ENCODE measurements at places on chromosomes 1 and 21.

DNA sequence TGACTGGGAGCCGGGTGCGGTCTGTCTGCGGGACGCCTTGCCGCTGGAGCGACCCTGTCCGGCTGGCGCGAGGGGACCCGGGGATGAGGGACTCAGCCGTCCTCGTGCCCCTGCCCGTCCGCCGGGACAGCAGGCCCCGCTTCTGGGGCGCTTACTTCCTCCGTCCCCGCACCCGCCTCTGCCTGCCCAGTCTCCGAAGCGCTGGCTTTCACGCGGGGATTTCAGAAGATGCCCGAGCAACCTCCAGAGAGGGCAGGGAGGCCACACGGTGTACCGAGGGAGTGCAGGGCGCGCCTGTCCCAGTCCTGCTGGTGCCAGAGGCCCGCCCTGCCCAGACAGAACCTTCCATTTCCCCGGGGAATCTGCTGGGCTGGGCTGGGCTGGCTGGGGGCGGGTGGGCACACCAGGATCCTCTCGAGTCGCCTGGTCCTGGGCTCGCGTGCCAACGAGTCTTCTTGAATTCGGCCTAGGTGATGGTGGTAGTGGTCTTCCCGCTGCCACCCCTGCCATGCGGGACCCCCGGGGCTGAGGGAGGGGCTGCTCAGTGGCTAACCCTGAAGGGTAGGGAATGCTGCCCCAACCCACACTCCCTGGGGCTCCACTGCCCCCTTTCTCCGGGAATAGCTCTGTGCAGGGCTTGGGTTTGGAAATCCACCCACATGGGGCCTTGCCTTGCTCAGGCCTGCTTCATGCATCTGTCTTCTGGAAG is 2.5 kb upstream of the TRPM2 start:
- DNase-seq, result no peak

DNA sequence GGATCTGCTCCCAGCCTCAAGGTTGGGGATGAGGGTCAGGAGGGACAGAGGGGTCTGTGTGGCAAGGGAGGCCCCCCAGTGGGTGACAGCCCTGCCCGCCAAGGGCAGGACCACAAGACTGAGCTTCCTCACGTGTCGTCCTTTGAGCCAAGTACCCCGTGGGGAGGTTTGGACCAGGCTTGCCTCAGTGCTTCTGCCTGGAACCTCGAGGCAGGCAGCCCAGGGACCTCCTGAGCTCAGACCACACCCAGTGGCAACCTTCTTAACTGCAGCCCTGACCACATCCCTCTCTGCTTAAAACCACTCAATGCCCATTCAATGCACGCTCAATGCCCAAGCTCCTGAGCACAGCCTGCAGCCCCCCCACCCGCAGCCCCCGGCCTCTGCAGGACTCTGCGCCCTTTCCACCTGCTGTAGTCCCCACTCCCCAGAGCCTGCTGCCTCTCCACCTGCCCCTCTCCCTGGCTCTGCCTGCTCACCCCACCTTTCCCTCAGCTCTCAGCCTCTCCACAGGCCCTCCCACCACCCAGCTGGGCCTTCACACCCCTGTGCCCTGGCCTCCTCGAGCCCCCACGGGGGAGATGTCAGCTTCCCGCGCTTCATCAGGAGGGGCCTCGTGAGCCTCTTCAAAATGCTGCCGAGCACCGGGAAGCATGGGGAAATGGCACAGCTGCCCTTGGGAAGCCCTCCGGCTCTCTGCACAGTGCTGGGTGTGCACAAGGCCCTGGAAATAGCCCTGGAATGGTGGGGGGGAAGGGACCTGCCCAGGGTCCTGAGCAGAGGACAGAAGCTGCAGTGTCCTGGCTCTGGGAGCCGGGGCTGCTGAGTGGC is 129.3 kb upstream of the VAMP3 start:
- DNase-seq, result no peak

- no peak for DNase-seq
Measured at GRCh38 chr1:17591814-17592430, 52.4 kb downstream of the ARHGEF10L start.

DNA sequence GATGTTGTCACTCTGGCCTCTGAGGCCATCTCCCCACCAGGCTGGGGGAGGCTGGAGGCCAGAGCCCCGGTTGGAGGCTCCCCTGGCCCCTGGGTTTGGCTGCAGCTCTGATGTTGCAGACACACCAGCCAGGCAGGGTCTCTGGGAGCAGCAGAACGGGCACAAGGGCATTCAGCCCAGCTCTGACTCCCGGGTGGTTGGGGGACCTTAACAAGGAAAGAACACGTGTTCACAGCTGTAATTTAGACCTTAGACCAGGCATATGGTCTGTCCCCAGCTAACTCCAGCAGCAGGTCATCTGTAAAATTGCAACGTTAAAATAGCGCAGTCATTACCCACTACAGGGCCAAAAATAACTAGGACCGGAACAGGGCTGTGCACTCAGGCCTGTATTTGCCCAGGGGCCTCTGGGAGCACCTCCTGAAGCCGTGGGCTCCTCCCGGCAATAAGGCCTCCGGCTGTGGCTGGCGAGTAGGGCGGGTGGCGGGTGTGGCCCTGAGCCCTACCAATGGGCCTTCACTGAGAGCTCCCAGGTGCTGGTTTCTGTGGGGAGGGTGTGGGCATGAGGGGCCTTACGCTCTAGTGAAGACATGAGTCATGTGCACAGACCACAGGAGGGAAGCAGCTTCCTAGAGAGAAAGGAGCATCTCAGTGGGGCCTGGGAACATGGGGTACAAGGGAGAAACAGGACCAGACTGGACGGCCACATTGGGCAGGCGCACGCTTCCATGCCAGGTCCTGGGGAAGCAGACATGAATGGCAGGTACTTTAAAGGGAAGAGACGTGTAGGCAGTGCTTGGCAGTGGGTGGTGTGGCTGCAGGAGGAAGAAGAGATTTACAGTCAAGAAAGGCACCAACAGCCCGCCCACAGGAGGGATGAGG is 6.1 kb downstream of the LDLRAP1 start:
- peak; percentile 52 for DNase-seq

DNA sequence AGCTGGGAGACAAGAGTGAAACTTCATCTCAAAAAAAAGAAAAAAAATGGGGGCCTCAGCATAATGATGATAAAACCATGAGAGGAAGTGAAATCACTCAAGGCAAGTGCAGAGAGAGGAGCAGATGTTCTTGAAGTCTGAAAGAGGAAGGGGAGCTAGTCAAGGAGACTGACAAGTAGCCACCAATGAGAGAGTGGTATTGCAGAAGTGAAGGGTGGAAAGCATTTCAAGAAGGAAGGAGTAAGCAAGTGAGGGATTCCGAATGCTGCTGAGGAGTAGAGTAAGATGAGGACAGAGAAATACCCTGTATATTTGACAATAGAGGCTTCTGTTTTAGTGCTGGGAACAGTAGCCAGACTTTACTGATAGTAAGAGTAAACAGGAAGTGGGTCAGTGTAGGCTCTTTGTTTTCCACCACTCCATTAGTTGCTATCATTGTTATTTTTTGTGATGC is 2.9 kb downstream of the TATDN3 start:
- DNase-seq, result no peak

- DNase-seq, result no peak
Measured at GRCh38 chr1:161351482-161351881, 16.2 kb downstream of the CFAP126 start.

DNA sequence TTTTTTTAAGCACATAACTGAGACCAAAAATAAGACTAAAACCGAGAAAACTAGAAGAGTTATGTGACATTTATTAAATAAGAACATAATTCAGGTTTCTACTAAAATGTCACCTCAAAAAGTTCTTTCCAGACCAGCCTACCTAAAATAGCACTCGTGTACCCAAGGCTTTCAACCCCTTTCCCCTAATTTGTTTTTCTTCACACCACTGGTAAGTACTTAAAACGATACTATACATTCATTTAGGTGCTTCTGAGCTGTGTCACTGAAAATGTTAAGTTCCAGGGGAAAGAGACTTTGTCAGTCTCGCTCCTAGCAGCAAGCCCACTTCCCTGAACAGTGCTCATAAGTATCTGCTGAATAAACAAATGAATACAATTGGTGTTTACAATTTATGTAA is 6.8 kb downstream of the RRAGC start:
- DNase-seq, result no peak

DNA sequence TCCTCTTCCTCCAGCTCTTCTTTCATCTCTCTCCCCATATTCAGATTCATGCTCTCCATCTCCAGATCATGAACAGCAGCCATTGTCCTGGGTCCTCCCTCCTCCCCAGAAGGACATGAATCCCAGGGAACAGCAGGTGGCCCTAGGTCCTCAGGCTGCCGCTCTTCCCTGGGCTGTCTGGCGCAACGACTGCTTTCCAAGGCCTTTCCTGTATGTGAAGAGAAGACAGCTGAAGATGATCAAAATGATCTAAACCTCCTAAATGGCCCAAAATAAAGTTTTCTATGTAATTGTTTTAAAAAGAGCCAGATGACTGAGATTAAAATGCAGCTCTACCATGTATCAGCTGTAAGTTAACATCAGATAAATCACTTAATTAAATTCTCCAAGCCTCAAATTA is 22.5 kb downstream of the RHBDL2 start:
- DNase-seq, result no peak

GRCh38 chr1:188669728-188670382 is 1807.8 kb downstream of the BRINP3 start:
- DNase-seq, result peak; percentile 39

DNA sequence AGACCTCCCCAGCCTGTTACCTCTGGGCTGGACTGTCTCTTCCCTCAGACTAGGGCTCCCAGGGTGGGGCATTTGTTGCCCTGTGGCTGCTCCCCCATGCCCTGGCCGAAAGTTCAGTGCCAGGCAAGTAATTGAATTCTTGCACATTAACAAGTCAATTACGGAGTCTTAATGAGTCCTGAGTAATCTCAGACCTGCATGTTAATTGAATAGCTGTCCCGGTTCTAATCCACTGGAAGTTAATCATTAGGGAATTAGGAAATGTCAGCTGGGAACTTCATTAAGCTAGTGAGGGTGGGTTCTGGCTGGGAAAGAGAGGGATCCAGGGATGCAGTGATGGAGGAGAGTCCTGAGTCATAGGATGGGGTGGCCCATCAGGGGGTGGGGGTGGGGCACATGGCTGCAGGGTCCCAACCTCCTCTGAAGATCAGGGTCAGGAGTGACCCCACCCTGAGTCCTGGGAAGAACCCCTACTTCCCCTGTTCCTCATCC is 47.1 kb upstream of the CSF3R start:
- DNase-seq, result no peak

GRCh38 chr1:79899914-79900313 is 893.4 kb upstream of the ADGRL4 start:
- peak; percentile 98 for DNase-seq

- no peak for DNase-seq
Measured at GRCh38 chr21:32521736-32522355, 63.5 kb downstream of the TCP10L start.

DNA sequence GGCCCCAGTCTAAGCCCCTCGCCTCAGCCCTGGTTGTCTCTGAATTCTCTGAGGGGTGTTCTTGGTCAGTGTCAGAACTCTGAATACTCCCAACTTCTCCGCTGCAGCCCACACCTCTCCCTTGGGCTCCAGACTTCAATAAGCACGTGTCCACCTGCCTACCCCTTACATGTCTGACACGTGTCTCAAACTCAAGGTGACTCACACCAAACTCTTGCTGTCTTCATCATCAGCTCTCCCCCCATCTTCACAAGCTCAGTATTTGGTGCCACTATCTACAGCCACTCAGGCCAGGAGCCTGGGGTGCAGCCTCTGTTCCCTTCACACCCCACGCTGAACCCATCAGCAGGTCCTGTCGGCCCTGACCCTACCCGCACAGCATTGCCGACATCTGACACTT is 18.8 kb upstream of the UBXN10 start:
- no peak for DNase-seq

DNA sequence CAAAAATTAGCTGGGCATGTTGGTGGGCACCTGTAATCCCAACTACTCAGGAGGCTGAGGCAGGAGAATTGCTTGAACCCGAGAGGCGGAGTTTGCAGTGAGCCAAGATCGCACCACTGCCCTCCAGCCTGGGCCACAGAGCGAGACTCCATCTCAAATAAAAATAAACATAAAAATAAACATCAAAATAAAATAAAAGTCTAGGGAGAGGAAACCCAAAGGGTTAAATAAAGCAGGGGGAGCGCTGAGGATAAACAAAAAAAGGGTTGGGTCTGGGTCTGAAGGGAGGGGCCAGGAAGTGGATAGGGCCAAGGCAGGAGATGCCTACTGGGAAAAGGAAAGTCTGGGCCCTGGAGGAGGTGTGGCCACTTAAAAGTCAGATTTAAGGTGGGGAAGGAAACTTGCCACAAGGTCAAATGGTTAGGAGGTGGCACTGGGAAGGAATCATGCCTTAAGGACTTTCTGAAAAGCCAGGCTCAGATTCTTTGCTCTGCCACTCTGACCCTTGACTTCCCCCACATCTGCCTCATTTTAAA is 150.0 kb downstream of the ADSS2 start:
- DNase-seq, result no peak

GRCh38 chr21:38443110-38443509 is 55.2 kb downstream of the ERG start:
- no peak for DNase-seq

DNA sequence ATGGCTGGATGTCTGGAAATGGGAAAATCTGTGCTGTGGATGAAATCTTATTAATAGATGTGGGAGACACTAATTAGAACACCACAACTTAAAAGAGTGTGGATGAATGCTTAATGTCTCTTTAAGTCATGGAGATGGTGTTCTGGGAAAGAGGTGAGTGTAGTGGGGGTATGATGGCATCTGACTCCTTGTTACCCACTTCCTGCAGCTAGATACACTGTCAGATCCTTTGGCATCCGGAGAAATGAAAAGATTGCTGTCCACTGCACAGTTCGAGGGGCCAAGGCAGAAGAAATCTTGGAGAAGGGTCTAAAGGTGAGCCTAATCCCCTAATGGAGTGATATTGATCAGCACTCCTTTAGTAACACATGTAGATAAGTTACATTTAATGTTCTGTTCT is 2.0 kb downstream of the RPL11 start:
- no peak for DNase-seq

- no peak for DNase-seq
Measured at GRCh38 chr1:230299191-230300006, 126.7 kb downstream of the PGBD5 start.

- DNase-seq, result no peak
Measured at GRCh38 chr1:154772056-154772455, 98.0 kb downstream of the KCNN3 start.

DNA sequence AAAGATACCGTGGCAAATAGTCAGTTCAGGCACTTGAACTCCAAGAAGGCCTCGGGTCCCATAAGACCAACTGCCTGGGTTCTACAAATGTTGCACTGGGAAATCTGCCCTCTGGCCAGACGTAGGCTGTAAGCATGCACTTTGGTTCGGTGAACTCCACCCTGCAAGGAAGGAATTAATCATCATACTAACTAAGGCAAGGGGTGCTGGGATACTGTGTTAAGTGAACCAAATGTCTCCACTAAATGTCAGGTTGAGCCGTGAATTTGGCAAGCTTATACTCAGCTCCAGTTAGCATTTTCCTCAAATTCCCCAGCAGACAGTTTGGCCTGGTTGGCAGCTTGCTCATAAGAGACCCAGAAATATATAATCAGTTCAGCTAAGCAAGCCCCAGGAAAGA is 385.9 kb downstream of the GPATCH2 start:
- no peak for DNase-seq
